ENCODE measurements at places on chromosomes 3 and 15. TPM values are rescaled to one million over a fixed set of nuclear protein-coding genes. Genes with fewer than 3 reads are reported as not detected.

HAPLN3 gene
- total RNA-seq: 75.4 TPM

FETUB gene
- not detected for total RNA-seq

VEPH1 gene
- not detected for total RNA-seq

RBPMS2 gene
- not detected for total RNA-seq

NOX5 gene
- not detected for total RNA-seq

ELL3 gene
- total RNA-seq: 2.9 TPM

PPP1R14D gene
- total RNA-seq: not detected

FSTL1 gene
- total RNA-seq: 0.35 TPM

ALPK3 gene
- total RNA-seq: 0.15 TPM

CHAC1 gene
- 6.7 TPM for total RNA-seq

SPPL2A gene
- 85.2 TPM for total RNA-seq

GRK7 gene
- total RNA-seq: not detected

FGD5 gene
- 0.15 TPM for total RNA-seq

PEX5L gene
- total RNA-seq: not detected

HHLA2 gene
- total RNA-seq: 3.0 TPM

GUCA1C gene
- total RNA-seq: not detected

SLC24A5 gene
- total RNA-seq: not detected

ITPKA gene
- 0.35 TPM for total RNA-seq

NXPE3 gene
- 29.5 TPM for total RNA-seq

GNAT1 gene
- total RNA-seq: not detected

REC114 gene
- not detected for total RNA-seq

TARS3 gene
- 11.8 TPM for total RNA-seq

TIMP4 gene
- total RNA-seq: not detected

IL17RE gene
- total RNA-seq: 1.5 TPM

ZPLD1 gene
- not detected for total RNA-seq

ROPN1 gene
- not detected for total RNA-seq

SLC9C1 gene
- total RNA-seq: not detected

PHLDB2 gene
- 1.9 TPM for total RNA-seq

MRPL47 gene
- total RNA-seq: 37.2 TPM

TXNRD3 gene
- 1.3 TPM for total RNA-seq

GPR87 gene
- 0.40 TPM for total RNA-seq

SLC9A9 gene
- 16.4 TPM for total RNA-seq

PLA1A gene
- not detected for total RNA-seq

DPPA2 gene
- total RNA-seq: not detected

CADM2 gene
- not detected for total RNA-seq

CAMKV gene
- not detected for total RNA-seq

LYZL4 gene
- not detected for total RNA-seq

P2RY12 gene
- total RNA-seq: not detected

CORO2B gene
- not detected for total RNA-seq

SOX14 gene
- not detected for total RNA-seq

SAMD7 gene
- not detected for total RNA-seq

NSUN3 gene
- total RNA-seq: 14.0 TPM

IDH2 gene
- total RNA-seq: 349 TPM

TRAT1 gene
- 151 TPM for total RNA-seq

PDIA5 gene
- 12.3 TPM for total RNA-seq

OSTN gene
- total RNA-seq: not detected

TRPM1 gene
- not detected for total RNA-seq

GOLGA8K gene
- total RNA-seq: 0.77 TPM

IGSF10 gene
- not detected for total RNA-seq

SERPINI2 gene
- total RNA-seq: not detected

TM4SF1 gene
- total RNA-seq: not detected

SLC25A38 gene
- total RNA-seq: 35.1 TPM

FBXW12 gene
- not detected for total RNA-seq

SH2D7 gene
- total RNA-seq: not detected

WNT5A gene
- not detected for total RNA-seq

INKA1 gene
- 0.60 TPM for total RNA-seq

NLGN1 gene
- total RNA-seq: not detected

SLC26A6 gene
- 45.7 TPM for total RNA-seq
